Activated CD4-positive, alpha-beta T cell treated with anti-CD3 and anti-CD28 coated beads, Interleukin-2, Interleukin-4, amounts not matched to agents 100 ng/mL and 50 ng/mL, durations not matched to agents 16 hours and 8 hours (primary cell): ENCODE measurements at places on chromosomes 7 and 10.
A peak's percentile ranks its signal among the peaks of the same experiment; 100 is the strongest.

GRCh38 chr10:48839809-48840679, 99.6 kb downstream of the LRRC18 start:
- no peak for DNase-seq

DNA sequence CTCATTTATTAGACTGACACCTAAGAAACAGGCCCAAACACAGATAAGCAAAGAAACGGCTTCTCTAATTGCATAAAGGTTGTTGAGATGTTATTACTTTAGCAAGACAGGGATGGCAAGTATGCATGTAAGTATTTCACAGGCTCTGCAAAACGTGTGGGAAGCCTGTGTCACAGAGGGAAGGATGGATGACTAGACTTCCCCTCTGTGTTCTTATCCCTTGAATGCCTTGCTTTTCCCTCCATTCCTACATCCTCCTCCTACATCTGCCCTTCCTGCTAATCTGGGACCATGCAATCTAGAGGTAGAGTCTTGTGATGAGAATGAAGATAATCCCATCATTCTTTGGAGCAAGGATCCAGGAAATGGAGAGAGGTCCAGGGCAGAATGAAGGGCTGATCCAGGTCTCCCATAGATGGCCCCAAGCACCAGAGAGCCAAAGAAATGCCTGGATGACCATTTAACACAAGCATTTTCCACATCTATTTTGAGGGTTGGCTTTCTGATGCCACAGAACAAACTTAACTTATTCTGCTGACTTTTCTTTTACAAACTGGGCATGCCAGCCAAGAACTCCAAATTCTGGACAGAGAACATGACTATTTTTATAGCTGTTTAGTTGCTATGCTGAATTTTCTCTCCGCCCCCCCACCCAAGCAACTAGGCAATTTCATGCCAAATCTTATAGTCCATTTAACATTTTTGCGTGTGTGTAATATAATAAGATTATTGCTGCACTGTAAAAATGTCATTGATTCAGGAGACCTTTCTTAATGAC, 48.1 kb downstream of the NRP1 start:
- DNase-seq = no peak

DNA sequence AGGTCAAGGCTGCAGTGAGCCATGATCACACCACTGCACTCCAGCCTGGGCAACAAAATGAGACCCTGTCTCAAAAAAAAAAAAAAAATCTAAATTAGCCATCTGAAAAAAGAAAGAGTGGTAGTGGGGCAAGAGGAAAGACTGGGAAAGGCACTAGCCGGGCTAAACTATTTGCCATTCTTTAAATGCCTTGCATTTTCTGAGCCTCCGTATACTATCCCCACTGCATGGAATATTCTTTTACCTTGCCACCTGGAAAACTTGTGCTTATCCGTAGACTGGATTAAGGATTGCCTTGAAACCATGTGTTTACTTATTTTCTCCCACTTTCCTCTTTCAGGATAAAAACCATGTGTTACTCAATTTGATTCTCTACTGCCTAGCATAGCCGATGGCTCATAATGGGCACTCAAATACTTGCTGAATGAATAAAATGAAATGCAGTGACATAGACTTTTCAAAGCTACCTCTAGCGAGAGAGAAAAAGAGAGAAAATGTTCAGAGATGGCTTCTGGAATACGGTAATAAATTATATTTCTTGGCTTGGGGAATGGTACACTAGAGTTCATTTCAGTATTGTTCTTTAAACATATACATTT, 30.6 kb downstream of the HYCC1 start:
- DNase-seq = no peak

DNA sequence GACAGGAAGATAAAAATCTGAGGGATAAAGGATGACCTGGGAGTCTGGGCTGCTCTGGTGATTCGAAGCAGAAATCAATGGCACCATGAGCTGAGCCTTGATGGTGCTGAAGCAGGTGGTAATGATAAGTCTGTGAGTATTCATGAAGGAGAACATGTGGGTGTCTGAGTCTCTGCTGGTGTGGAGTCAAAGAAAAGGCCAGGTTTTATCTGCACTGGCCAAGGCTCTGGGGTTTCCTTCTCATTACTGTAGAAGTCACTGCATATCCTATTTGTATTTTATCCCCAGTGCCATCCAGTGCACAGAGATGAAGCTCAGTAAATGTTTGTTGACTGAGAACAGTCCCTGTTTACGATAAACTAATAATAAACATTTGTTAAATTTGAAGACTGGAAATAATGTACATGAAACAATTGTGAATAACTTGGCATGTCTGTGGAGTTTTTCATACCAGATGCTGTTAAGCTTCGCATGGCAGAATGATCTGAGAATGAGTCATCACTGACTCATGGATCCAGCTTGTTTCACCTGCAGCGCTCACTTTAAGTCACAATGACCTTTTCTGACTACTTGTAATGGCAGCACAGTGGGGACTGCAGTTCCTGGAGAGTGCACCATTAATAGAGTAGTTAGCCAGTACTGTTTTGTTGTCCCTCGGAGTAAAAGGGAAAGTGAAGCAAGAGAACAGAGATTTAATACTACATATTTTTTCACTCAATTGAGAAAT, 538.5 kb downstream of the HTR7 start:
- DNase-seq = peak; percentile 26

GRCh38 chr7:102080434-102081243, 206.0 kb upstream of the SH2B2 start:
- no peak for DNase-seq
